ENCODE measurements at places on chromosomes 5 and 9.

DNA sequence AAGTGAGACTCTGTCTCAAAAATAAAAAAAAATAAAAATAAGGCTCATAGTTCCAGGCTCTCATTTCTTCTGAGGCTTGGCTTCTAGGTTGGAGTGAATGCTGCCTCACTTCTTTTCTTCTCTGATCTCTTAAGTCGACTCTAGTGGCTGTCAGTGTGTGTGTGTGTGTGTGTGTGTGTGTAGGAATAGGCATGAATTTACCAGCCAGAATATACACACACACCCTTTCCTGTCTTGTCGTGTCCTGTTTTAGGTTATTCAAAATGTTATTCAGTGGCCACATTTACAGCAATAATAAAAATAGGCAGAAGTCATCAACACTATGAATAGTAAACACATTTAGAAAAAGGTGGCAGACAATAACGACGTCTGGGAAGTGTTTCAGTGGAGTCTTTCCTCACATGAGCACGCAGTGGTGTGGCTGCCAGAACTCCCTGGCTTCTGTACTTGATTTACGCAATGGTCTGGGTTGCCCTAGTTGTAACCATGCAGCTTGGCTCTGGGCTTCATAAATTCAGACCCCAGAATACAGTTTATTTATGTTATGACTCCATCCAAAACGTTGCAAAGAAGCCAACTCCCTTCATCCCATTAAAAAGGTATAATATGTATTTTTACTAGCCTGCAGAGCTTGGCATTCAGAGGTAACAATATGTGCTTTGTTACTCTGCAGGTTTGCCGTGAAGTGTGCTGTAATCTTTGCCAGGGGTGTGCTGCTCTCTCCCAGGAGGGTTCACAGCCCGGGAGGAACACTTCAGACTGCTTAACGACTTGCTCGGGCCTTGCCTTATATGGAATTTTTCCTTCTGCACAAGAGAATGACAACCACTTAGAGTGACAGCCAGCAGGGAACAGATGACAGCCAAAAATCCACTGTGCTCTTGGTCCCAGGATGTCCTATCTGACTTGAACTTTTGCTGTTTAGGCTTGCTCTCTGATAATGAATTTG lies 34.4 kb upstream of the PALM2AKAP2 start:
- DNase-seq = no peak

GRCh38 chr9:87370049-87370685 lies 127.5 kb upstream of the DAPK1 start:
- no peak for DNase-seq

GRCh38 chr5:154850255-154851062 lies at the start of gene FAXDC2:
FAXDC2 (minus strand) TSS chr5:154850603; CDS start chr5:154838178, 12,425 bp downstream.
- no peak for DNase-seq

GRCh38 chr5:91332267-91333045 lies 50.7 kb downstream of the ARRDC3 start:
- DNase-seq = no peak

- DNase-seq = no peak
These were observed 32.3 kb upstream of the ZNF462 start for GRCh38 chr9:106830527-106831150.

DNA sequence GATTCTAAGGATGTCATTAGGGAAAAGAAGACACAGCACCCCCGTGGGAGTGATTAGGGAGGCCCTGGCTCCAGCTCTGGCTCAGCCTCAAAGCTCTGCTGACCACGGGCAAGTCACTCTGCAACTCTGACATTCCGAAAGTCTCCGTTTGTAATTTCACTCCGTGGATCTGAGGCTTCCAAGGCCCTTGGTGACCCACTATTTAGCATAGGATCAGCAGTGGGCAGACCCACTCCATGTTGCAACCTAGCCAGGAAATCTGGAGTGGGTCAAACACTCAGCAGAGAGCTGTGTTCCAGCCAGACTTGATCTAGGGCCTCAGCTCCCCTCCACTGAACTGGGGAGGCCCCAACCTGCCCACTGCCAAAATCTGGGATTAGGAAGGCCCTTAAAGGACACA lies 11.8 kb downstream of the PHF19 start:
- no peak for DNase-seq

DNA sequence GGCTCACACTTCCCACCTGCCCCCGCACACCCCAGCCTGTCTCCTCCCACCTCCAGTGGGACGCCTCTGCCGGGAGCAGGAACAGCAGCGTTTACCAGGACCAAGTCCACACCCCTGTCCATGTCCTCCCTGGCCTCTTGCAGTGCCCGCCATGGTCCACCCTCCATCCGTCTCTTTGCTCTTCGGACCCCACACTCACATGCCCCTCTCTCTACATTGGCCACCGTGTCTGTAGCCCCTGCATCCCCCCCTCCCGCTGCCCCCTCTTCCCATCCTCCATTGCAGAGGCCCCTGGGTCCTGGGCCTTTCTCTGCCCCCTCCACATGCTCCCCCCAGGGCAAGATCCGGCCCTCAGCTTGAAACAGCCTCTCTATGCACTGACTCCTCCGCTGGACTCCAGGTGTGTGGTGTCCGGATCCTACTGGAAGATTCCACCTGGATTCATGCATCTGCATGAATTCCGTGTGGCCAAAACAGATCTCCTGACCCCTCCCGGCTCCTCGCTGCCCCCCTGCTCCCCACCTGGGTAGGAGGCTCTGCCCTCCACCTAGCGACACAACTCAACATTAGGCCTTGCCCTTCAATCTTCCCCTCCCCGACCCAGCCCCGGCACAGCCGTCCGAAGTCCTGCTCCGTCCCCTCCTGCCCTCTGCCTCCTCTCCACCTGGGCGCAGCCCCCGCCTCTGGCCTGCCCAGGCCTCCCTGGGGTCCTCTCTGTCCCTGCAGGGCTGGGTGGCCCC lies 168.5 kb downstream of the OLFM1 start:
- DNase-seq = no peak

- no peak for DNase-seq
These were observed 26.1 kb upstream of the AKNA start for GRCh38 chr9:114413861-114414301.

DNA sequence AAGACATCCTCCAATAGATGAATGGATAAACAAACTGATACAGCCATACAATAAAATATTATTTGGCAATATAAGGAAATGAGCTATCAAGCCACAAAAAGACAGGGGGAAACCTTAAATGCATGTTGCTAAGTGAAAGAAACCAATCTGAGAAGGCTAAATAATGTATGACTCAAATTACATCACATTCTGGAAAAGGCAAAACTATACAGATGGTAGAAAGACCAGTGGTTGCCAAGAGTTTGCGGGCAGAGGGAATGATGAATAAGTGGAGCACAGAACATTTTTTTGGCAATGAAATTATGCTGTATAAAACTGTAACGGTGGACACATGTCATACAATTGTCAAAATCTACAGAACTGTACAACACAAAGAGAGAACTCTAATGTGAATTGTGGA lies 63.3 kb downstream of the CSF2 start:
- DNase-seq = no peak

GRCh38 chr9:34929506-34930102 lies 28.5 kb upstream of the PHF24 start:
- DNase-seq = peak; percentile 11

DNA sequence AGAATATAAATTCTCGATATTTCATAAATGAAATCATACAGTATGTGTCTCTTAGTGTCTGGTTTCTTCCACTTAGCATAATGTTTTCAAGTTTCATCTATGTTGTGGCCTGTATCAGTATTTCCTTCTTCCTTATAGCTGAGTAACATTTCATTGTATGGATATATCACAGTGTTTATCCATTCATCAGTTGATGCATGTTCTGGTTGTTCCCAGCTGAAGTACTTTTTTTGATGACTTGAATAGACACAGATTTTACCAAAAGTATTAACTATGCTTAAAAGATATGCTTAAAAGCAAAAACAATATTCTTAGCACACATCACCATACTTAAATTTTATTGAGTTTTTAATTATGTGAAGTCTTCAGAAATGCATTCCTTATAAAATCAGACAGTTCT lies 12.7 kb downstream of the RAB14 start:
- DNase-seq = no peak

- DNase-seq = no peak
These were observed 845 bp upstream of the NR4A3 start for GRCh38 chr9:99820685-99821395.

- no peak for DNase-seq
These were observed 350.8 kb downstream of the NFIB start for GRCh38 chr9:13963005-13963653.

- no peak for DNase-seq
These were observed 44.5 kb downstream of the SMC5 start for GRCh38 chr9:70303268-70303667.

DNA sequence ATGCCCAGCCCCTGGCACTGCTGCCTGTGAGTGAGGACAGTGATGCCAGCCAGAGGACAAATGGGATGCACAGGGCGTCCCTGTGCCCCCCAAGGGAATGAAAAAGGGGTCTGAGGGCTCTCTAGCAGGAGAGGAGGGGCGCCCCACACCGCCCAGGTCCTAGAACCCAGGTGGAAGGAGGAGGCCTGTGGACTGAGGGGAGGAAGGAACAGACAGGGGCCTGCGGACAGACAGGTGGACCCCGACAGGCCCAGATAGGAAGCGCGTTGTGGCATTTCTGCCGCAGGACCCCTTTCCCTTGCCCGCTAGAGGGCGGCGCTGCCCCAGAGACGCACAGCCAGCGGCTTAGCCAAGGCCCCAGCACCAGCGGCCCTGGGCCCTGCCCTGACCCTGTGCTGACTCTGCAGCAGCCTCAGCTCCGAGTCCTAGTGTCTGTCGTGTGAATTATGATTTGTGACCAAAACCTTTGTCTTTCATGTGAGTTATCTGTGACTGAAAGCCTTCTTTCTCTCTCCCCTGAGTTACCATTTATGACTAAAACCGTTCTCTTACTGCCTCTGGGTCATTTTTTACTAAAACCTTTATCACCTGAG lies 30.7 kb downstream of the TRIP13 start:
- peak; percentile 60 for DNase-seq

- no peak for DNase-seq
These were observed 10.5 kb upstream of the PLEKHG4B start for GRCh38 chr5:81391-82021.

DNA sequence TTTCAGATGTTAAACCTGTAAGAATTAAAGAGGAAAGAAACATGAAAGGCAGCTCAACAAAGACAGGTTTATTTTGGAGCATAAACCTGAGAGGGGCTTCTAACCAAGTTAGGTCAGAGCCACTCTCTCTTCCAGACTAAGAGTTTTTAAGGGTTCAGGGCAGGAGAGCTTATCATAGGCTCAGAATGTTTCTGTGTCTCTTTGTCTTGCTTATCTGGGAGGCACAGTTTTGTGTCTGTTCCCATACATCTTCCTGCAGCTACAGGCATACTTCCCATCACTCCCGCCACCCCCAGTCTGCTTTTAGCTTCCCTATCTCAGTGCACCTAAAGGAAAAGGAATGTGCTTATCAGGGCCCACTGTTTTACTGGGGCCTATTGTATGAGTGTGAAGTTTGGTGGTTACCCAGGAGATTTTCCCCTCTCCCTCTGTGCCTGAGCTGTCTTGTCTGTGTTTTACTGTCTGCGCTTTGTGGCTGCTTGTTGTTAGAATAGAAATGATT lies 21.9 kb downstream of the CD14 start:
- no peak for DNase-seq

GRCh38 chr9:128224877-128225276 lies 21.7 kb downstream of the DNM1 start:
- no peak for DNase-seq

DNA sequence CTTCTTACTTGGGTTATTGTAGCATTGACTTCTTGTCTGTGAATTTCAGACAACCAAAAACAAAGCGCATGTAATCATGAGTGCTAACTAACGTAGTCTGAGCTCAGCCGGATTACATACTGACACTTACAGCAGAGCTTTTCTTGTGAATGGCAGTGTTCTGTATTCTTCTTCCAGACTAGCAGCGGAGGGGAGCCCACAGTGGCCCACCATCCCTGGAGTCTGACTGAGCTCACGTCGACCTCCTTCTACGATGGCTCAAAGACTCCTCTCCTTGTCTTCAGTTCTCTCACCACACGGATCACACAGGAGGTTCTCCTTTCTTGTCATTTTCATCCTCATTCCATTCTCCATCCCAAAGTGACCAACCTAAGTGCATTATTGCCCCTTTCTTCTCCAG lies 211.4 kb downstream of the CHSY3 start:
- no peak for DNase-seq

DNA sequence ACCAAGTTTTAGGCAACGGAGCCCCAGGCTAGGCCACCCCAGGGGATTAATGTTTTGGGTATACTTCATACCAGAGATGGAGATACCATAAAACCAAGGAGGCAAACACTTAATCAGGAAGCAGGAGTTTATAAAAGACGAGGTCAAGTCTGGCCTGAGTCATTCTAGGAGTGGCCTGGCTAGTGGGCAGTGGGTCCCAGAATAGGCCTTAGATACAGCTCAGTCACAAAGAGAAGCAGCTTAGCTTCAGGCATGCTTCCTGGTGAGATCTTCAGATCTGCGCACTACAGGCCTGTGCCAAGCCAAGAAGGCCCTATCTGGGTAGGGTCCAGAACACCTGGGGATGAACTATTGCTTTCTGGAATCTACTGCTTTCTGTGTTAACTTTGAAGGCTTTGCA lies 20.6 kb upstream of the NR5A1 start:
- DNase-seq = no peak

GRCh38 chr9:90419221-90419851 lies 223.3 kb downstream of the DIRAS2 start:
- no peak for DNase-seq

GRCh38 chr5:181233801-181234454 lies 9.8 kb downstream of the RACK1 start:
- no peak for DNase-seq

- DNase-seq = no peak
These were observed 83.4 kb downstream of the LIFR start for GRCh38 chr5:38473008-38473407.

DNA sequence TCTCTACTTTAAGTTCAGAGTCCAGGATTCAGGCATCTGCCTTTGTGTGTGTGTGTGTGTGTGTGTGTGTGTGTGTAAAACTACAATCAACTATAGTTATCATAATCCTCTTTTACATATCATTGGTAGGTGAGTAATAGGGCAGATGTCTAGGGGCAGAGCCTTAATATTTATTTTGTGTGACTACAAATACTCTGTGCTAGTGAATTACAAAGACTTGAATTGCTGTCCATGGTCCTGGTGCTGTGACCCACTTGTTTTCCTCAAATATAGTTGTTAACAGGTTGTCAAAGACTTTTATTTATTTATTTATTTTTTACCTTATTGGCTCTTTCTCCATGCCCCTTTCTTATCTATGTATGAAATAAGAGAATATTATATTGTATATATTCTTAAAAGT lies 196.8 kb downstream of the ANXA1 start:
- DNase-seq = no peak

- no peak for DNase-seq
These were observed 4.1 kb upstream of the ZFYVE16 start for GRCh38 chr5:80403782-80404181.

DNA sequence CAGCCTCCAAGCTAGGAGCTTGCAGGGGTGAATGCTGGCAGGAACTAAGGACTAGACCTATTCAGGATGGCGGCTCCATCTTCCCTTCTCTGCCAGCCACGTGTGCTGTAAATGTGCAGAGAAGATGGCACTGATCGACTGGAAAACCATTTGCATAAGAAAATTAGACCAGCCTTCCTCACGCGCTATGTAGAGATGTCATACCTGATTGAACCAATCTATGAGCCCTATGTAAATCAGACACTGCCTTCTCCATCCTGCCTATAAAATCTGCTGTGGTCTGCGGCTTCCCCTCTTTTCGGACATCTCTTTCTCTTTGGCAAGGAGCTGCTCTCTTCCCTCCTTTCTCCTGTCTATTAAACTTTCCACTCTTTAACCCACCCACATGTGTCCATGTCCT lies 91.6 kb downstream of the NPR3 start:
- DNase-seq = no peak

- DNase-seq = no peak
These were observed 10.7 kb upstream of the PAPPA start for GRCh38 chr9:116142706-116143492.

- no peak for DNase-seq
These were observed 713 bp downstream of the LCN10 start for GRCh38 chr9:136741883-136742571.

Data from stimulated activated CD4-positive, alpha-beta T cell treated with anti-CD3 and anti-CD28 coated beads, Interleukin-1b, Interleukin-23, amount 100 ng/mL, for 4 hours (primary cell).